ENCODE measurements at places on chromosomes 12 and 14.

GRCh38 chr12:110657747-110658146 lies 31.2 kb downstream of the HVCN1 start:
- DNase-seq = no peak

DNA sequence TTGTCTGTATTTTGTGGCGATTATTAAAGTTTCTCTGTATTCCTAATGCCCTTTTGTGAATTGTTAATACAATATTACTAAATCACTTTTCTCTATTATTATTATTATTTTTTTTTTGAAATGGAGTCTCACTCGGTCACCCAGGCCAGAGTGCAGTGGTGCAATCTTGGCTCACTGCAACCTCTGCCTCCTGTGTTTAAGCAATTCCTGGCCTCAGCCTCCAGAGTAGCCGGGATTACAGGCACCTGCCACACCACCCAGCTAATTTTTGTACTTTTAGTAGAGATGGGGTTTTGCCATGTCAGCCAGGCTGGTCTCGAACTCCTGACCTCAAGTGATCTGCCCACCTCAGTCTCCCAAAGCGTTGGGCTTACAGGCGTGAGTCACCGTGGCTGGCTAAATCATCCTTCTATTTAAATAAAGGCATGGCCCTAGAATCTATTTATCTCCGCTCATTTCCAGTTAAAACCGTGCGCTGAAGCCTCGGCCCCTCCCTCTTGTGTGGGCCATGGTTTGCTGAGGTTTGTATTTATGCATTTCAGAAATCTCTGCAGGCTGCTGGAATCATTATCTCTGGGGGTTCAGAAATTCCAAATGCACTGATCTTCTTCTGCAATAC lies 1136.4 kb upstream of the TMEM132C start:
- no peak for DNase-seq

DNA sequence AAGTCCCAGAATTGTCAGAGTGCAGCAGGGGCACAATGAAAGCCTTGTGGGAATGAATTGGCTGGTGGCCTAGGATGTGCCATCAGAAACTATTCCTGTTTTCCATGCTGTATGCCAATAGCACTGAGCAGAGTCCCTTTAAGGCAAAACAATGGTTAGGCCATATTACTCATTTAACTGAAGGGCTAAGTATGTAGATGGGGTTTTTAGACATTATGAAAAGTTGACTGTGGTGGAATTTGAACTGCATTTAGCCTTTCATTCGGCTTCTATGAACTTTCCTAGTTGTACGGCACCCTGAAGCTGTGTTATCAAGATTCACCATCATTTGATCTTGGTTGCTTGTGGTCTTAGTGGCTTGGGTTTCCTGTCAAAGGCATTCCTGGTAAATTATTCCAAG lies 24.8 kb downstream of the IL26 start:
- no peak for DNase-seq

DNA sequence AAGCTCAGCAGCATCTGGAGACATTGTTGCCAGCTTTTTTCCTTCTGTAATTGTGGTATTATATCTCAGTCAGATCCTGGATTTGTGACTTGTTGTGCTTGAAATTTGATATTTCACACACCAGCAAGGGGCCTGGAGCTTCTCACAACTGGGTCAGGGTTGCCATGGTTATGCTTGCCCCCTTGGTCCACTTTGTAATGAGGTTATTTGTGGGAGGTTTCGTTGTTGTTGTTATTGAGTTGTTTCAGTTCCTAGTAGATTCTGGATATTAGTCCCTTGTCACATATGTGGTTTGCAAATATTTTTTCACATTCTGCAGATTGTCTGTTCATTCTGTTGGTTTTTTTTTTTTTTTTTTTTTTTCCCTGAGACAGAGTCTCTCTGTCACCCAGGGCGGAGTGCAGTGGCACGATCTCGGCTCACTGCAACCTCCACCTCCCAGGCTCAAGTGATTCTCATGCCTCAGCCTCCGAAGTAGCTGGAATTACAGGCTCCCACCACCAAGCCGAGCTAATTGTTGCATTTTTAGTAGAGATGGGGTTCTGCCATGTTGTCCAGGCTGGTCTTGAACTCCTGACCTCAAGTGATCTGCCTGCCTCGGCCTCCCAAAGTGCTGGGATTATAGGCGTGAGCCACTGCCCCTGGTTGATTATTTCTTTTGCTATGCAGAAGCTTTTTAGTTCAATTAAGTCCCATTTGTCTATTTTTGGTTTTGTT lies 80.6 kb upstream of the ETV6 start:
- DNase-seq = no peak

DNA sequence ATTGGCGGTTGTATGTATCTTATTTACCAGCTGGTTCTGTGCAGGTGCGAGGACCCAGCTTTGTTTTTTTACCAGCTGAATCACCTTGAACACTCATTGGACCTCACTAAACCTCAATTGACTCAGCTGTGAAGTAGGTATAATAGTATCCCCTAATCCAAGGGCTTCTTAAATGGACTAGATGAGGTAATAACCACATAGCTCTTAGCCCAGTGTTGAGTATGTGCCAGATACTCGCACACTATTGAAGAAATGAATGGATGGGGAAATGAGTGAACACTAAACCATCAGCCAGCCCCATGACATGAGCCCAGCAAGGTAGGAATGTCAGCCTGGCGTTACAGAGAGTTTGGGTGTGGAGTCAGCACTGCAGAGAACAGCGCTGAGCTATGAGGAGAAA lies 79.7 kb downstream of the RIMBP2 start:
- DNase-seq = no peak

DNA sequence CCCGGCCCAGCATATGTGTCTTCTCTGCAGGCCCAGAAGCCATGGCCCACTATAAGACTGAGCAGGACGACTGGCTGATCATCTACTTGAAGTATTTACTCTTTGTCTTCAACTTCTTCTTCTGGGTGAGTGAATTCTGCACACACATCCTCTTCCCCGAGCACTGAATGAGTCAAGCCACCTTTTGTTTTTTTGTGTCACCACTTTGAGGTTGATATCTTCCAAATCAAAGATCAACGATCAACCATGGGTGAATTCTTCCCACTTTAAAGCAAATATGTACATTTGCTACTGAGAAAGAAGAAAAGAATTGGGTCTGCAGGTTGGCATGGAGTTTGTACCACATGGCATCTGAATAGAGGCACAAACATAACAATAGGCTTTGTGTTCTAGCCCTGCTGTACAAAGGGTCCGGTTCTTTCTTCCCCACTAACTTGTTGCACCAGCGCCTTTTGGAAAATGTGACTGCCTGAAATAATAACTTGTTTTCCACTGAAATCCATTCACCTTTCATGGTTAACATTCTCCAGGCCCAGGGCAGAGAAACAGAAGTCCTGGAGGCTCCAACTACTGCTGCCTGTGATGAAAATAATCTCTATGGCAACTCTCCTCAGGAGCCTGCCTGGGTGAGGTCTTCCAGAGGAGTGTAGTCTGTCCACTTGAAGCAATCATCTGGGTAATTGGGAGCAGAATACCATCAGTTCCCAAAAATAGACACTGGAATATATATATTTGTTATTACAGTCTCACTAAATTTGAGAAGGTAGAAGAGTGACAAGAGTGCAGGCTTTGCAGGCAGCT lies 27.6 kb downstream of the TSPAN11 start:
- DNase-seq = peak; percentile 4

DNA sequence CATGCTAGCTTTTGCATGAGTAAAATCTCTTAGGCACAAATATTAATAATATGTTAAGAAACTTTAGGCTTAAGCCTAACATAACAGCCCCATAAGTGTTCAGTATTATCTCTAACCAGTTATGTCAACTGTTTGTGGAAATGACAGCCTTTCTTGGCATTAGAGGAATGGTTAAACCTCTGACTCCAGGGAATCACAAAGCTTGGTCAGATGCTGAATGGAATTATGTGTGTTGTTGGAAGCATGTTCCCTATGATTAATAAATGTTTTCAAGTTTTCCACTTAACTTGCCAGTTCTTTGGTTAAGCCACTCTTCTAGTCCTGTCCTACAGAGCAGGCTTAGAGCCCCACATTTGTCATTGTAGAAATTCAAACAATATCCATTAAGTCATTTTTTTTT lies 17.0 kb downstream of the PSEN1 start:
- DNase-seq = no peak

DNA sequence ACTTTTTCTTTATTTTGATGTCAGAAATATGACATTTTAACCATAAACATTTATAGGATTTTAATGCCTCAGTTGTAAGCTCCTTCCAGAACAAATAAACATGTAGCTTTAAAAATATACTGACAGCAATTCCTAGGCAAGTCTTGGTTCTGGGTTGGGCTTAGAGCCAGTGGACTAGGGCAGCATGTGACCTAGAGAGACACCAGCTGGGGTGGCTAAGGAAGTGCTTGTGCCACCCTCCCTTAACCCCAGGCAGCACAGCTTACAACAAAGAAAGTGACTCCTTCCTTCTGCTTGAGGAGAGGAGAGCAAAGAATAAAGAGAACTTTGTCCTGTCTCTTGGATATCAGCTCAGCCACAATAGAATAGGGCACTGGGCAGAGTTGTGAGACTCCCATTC lies 61.6 kb upstream of the KTN1 start:
- no peak for DNase-seq

DNA sequence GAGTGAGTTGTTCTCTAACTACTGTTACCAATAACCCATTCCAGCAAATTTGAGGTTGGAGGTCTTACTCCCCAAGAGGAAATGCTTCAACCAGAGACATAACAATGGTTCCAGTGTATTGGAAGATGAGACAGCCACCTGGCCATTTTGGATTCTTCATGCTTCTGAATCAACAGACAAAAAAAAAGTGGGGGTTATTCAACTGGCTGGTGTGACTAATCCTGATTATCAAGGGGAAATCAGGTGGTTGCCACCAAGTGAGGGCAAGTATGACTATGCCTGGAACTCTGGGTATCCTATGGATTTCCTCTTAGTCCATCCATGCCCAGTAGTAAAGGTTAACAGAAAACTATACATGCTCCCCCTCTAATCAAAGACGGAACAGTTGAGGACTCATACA lies 29.9 kb upstream of the ZNF641 start:
- no peak for DNase-seq

DNA sequence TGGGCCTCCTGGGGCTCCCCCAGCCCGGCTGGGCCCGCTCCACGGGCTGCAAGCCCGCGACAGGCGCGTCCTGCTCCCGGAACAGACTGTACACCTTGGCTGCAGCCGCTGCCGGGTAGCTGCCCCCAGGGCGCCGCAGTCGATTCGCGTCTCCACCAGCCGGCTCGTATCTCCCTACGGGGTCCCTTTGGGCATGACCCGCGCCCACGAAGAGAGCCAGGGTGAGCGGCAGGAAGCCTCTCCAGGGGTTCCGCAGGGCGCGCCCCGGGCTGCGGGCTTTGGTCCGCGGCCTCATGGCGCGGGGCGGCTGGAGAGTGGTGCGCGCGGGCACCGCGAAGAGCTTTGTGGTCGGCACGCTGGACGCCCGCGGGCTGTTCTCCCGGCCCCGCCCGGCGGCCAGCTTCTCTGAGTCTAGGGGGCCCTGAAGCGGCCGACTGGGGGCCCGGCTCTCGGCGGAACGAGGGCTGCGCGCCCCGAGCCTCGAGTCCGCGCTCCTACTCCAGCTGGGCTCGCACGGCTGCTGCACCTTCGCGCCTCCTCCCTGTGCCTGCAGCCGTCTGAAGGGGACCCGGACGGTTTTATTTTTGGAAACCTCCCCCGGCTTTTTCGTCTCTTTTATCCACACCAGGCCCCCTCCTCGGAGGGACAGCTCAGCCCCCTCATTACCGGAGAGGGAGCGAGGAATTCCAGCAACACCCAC lies at the start of gene LTBP2:
TSS of gene LTBP2 (minus strand) at position 588 of the 700 bp plus-strand sequence. CDS start at position 295, 293 bp downstream.
- peak; percentile 14 for DNase-seq

- DNase-seq = no peak
Observed at GRCh38 chr14:44846232-44846824, 115.4 kb downstream of the KLHL28 start.

GRCh38 chr12:63929426-63929825 lies 84.9 kb downstream of the SRGAP1 start:
- DNase-seq = no peak

- no peak for DNase-seq
Observed at GRCh38 chr14:104011824-104012517, 69.6 kb upstream of the RD3L start.

GRCh38 chr12:96099986-96100385 lies 64.6 kb upstream of the LTA4H start:
- DNase-seq = no peak
